Naive thymus-derived CD4-positive, alpha-beta T cell (primary cell): ENCODE measurements at places on chromosomes 2 and 18.

GRCh38 chr2:211930331-211930730 lies 608.3 kb downstream of the ERBB4 start:
- no peak for DNase-seq

GRCh38 chr2:103788389-103788788 lies 1026.6 kb downstream of the TMEM182 start:
- DNase-seq = no peak

DNA sequence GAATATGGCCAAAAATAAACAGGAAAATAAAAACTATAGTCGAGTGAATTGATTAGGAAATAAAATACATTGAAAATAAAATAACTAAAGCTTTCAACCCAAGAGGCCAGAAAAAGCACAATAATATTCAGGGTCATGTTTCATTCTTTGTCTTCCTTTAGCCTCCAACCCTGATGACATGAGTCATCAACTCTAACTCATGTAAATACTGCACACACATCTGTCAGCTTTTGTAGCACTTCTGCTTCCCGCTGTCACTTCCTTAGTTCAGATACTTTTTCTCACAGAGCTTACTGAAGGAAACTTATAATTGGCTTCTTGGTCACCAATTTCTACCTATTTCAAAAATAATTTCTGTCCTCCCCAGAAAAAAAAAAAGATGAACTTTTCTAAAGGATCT lies 112.8 kb downstream of the UPP2 start:
- DNase-seq = no peak

GRCh38 chr18:39057423-39058064 lies 1491.9 kb upstream of the CELF4 start:
- no peak for DNase-seq

DNA sequence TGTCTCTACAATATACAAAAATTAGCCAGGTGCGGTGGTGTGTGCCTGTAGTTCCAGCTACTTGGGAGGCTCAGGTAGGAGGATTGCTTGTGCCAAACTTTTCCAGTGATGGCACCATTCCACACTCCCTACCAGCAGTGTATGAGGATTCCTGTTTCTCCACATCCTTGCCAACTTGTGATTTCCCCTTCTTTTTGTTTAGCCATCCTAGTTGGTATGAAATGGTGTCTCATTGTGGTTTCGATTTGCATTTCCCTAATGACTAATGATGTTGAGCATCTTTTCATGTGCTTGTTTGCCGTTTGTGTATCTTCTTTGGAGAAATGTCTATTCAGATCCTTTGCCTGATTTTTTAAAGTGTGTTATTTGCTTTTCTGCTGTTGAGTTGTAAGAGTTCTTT lies 41.0 kb downstream of the EPB41L5 start:
- DNase-seq = no peak

GRCh38 chr2:157182834-157183396 lies 74.6 kb upstream of the GALNT5 start:
- DNase-seq = no peak

GRCh38 chr2:111702119-111702803 lies 181.7 kb downstream of the ANAPC1 start:
- DNase-seq = no peak

- DNase-seq = no peak
These were observed 55.5 kb downstream of the DPP4 start for GRCh38 chr2:162018530-162018929.

DNA sequence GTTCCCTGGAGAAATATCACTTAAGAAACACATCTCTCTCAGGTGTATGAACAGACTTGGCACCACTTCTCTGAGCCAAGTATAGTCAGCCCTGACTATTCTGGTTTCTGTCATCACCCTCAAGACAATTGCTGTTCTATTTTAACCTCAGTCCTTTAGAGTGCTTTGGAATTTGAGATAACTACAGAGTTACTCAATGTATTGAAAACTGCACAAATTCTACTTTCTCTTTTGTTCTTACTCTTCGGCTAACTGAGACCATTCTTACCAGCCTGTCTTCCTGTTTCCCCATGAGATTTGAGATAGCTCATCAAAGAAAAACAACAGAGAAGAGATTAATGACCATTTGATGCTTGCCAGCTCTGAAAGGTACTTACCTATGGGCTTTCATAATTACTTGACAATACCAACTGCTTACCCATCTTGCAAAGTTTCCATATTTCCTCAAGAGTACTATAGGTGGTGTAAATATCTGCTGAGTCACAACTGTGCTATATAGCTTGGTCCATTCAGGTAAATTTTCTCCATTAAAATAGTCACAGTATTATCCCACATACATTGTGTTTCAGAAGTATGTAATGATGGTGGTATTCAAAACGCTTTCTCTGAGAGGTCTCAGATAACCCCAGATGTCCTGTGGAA lies 467.5 kb upstream of the CHST9 start:
- no peak for DNase-seq

DNA sequence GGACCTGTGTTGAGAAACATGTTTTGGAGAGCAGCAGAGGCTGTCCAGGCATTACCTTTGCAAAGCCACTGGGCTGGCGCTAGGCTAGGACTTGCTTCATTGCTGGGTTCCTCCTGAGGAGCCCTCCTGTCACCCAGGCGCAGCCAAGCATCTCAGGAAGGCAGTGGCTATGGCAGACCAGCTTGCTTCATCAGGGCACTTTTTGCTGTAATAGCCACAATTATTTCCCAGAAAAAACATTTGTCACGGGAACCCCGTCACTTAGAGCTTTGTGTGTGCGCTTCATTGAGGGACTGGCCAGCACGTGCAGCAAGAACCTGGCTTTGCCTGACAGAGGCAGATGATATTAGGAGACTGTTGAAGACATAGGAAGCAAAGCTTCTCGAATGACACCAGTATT lies 36.4 kb downstream of the SLC20A1 start:
- DNase-seq = no peak

- no peak for DNase-seq
These were observed 68.3 kb downstream of the B3GNT2 start for GRCh38 chr2:62264186-62264585.

DNA sequence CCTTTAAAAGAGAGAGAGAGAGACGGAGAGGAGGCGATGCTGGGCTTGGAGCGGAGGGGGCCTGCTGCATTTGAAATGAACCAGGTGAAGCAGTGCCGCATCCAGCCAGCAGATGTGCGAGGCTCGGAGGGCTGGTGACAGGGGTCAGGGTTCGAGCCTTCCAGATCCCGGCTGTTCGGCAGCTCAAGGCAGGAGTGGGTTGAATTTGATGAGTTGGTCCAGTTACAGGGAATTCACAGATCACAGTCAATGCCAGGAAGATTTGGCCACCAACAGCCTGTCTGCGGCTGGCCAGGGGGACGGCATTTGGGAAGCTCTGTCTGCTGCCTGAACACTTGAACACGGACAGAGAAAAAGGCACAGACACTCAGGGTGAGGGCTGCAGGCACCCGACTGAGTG lies 48.6 kb downstream of the PTGR3 start:
- no peak for DNase-seq

DNA sequence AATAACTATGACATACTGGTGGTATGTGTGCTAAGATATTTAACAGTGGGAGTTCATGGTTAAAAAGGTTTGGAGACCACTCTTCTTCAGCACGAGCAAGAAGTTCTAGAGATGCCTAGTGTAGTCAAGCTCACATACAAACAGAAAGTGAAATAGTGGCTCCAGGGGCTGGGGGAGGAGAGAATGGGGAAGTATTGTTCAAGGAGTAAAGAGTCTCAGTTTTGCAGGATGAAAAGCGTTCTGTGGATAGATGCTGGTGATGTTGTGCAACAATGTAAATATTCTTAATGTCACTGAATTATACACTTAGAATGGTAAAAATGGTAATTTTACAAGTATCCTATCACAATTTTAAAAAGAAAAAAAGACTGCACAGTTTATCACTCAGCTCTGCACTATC lies 29.0 kb upstream of the EPAS1 start:
- no peak for DNase-seq

DNA sequence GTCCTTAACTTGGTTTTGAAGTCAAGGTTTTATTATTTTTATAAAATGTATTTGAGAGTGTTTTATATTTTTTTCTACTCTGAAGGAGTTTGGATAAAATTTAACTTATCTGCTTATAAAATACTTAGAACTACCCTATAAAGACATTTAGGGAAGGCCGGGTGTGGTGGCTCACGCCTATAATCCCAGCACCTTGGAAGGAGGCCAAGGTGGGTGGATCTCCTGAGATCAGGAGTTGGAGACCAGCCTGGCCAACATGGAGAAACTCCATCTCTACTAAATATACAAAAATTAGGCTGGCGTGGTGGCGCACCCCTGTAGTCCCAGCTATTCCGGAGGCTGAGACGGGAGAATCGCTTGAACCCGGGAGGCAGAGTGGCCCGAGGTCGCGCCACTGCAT lies 486.4 kb downstream of the DSC3 start:
- DNase-seq = no peak

DNA sequence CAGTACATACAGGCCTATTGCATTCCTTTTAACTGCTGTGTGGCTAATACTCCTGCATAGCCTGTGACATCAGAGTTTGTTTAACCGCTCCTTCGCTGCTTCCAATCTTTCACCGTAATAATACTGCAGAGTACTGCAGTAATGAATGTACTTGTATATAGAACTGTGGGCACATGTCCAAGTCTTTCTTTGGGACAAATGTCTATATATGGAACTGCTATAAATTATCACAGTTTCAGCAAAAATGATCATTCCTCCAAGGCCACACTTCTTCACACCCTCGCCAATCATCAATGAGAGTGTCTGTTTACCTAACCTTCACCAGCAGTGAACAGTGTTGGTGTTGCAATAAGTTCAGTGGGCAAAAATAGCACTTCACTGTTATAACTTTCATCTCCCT lies 230.4 kb downstream of the SP3 start:
- no peak for DNase-seq

- DNase-seq = peak; percentile 36
These were observed at the start of gene TACR1 for GRCh38 chr2:75199428-75200011. Gene TACR1, minus strand, starts transcription at chr2:75199520. Its CDS starts 586 bp downstream, at chr2:75198934.

DNA sequence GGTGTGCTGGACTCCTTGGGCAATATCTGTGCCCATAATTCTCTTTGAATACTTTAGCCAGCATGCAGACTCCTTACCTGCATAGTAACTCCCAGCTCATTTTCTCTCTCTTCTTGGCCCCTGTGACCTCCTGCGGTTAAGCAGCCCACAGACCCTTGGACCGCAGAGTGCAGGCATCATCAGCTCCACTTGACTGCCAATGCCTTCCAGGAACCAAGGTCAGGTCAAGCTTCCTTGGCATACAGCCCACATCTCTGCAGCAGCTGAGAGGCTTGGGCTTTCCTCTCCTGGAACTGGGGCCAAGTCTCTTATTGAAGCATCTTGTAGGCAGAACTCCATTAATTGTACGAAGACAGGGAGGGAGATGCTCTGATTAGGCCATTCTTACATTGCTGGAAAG lies 130.1 kb upstream of the PIEZO2 start:
- no peak for DNase-seq

GRCh38 chr2:68734688-68735525 lies at the start of gene ARHGAP25:
Gene ARHGAP25, plus strand, starts transcription at chr2:68734811. Its CDS starts 389 bp downstream, at chr2:68735200.
- peak; percentile 69 for DNase-seq

- no peak for DNase-seq
These were observed 15.0 kb upstream of the SKA1 start for GRCh38 chr18:50359806-50360205.

GRCh38 chr2:229521576-229521975 lies 192.8 kb downstream of the DNER start:
- no peak for DNase-seq

DNA sequence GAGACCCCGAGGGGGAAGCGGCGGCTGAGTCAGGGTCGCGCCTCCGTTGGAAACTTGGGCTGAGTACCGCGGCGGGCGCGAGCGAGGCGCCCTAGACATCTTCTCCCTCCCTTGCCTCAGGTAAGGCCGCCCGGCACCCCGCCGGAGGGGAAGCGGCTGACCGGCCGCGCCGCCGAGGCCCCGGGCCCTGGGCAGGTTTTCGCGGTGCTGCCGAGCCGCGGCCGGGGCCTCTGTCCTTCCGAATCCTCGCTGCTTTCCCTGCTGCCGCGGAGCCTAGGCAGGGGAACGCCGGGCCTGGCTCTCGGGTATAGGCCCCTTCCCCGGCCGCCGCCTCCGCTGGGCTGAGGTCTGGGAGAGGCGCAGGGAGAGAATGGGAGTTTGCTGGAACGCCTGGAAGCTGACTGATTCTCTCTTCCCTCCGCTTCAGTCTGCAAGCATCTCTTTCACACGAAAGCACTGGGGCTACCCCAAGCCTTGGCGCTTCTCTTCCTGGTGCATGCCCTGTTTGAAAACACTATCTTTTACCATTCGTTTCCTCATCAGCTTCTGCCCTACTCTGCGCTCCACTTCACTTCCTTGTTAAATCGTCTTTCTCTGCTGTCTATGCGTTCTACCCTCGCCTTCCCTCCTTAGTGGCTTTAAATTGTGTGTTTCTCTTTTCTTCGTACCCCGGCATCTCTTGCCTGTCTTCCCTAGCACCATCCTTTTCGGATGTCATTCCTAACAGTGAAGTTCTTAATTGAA lies 652 bp downstream of the PPM1B start:
- DNase-seq = peak; percentile 72

- no peak for DNase-seq
These were observed 59.1 kb upstream of the PGAP1 start for GRCh38 chr2:196985511-196986183.

GRCh38 chr2:46239175-46239846 lies 57.9 kb upstream of the EPAS1 start:
- DNase-seq = no peak

DNA sequence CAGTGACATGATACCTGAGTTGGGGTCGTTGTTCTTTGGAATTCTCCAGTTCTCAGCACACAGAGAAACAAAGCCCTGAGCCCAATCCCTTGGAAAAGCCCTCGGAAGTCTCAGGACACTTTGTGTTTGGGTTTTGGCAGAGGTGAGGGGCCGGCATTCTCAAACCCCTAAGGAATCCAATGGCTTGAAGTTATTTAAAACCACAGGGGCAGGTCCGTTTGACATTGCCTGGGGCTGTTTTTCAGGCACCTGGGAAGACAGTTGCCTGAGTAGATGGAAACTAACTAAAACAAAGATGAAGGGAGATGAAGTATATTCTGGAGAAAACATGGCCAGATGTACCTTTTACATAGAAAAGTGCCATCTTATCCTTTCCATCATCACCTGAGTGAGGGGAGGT lies 22.5 kb upstream of the OTOF start:
- DNase-seq = no peak

- DNase-seq = no peak
These were observed 59.6 kb downstream of the ZNF516 start for GRCh38 chr18:76435316-76435989.
